Myocyte (in vitro differentiated cells): ENCODE measurements at places on chromosomes 7 and 10. TPM values are rescaled to one million over a fixed set of nuclear protein-coding genes. Genes with fewer than 3 reads are reported as not detected.
A peak's percentile ranks its signal among the peaks of the same experiment; 100 is the strongest.

The ZNF33A gene
- total RNA-seq: 13.6 and 17.9 TPM in 2 replicates

The THAP5 gene
- total RNA-seq: 49.5 and 59.0 TPM in 2 replicates

- no peak for DNase-seq
These were observed 90.3 kb downstream of the CELF2 start for GRCh38 chr10:11107948-11108347.

DNA sequence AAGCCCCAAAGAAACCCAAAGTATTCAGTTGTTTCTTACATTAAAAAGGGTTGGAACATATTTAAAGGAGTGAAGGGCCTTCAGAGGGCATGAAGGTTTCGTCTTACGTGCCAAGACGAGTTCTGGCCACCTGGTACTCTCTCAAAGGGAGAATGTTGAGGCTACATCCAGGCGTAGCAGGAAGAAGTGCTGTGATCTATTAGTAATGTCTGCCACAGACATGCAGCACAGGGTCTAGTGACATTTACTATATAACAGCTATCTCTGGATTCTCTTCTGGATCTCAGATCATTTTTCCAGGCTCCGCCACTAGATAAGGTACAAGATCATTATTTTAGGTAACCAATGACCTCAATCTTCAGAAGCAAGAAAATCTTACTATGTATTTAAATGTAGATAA lies 76.5 kb upstream of the ARID5B start:
- no peak for DNase-seq

GRCh38 chr7:99042957-99043356 lies 101.0 kb downstream of the SMURF1 start:
- DNase-seq: no peak

- DNase-seq: no peak
These were observed 406.4 kb upstream of the RNF32 start for GRCh38 chr7:156234192-156234591.

- DNase-seq: no peak
These were observed 51.6 kb downstream of the CHST3 start for GRCh38 chr10:72015841-72016240.

GRCh38 chr7:12635830-12636229 lies 51.6 kb upstream of the ARL4A start:
- no peak for DNase-seq

DNA sequence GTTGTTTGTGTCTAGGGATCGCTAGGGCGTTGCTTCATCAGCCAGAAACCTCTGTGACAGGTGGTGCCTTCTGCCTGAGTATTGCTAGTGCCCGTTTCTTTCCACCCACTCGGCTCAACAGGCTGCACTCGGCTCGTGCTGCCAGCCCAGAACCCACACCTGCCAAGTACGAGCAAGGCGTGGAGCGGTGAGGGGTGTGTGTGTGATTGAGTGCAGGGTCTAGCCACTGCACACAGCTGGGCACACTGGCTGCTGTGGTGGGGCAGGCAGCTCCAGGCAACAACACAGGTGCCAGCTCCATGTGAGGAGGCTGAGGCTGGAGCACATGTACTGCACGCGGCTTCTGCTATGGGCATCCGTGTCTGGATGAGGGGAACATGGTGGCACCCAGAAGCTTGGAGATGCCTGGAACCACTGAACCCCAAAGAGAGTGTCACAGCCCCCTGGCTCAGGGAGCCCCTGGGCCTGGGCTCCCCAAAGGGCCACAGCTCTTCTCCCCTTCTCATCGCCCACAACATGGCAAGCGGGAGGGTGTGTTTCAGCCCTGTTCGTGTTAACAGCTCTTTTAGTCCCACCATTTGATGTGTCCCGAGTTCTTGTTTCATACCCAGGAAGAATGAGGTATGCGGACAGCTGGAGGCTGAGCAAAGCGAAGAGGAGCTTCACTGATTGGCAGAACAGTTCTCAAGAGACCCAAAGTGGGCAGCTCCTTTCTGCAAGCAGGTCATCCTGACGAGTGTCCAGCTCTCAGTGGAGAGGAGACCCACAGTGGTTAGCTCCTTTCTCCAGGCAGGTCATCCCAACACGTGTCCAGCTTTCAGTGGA lies 78.1 kb downstream of the HDAC9 start:
- peak; percentile 53 for DNase-seq

- DNase-seq: no peak
These were observed 185.2 kb upstream of the PPP1R3A start for GRCh38 chr7:114104035-114104434.

DNA sequence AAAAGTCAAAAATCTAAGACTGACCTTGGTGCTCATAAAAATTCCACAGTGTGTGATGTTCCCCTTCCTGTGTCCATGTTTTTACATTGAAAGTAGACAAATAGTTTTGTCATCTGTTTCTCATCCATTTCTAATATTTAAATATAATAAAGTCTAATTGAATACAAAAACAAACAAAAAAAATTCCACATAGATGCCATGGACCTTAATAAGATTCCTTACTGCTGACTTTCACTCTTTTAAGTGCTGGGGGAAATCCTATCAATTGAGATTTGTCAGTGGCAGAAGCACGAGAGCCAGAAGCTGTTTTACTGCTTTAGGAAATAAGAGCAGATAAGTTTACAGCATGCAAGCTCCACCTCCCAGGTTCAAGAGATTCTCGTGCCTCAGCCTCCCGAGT lies 310.0 kb downstream of the ABCA13 start:
- DNase-seq: no peak

- DNase-seq: no peak
These were observed 190.4 kb upstream of the NEBL start for GRCh38 chr10:21087476-21087875.

- DNase-seq: peak; percentile 94
These were observed 124.2 kb downstream of the RGS10 start for GRCh38 chr10:119418362-119418761.

- peak; percentile 63 for DNase-seq
These were observed 4.8 kb upstream of the CHN2 start for GRCh38 chr7:29189743-29190201.

DNA sequence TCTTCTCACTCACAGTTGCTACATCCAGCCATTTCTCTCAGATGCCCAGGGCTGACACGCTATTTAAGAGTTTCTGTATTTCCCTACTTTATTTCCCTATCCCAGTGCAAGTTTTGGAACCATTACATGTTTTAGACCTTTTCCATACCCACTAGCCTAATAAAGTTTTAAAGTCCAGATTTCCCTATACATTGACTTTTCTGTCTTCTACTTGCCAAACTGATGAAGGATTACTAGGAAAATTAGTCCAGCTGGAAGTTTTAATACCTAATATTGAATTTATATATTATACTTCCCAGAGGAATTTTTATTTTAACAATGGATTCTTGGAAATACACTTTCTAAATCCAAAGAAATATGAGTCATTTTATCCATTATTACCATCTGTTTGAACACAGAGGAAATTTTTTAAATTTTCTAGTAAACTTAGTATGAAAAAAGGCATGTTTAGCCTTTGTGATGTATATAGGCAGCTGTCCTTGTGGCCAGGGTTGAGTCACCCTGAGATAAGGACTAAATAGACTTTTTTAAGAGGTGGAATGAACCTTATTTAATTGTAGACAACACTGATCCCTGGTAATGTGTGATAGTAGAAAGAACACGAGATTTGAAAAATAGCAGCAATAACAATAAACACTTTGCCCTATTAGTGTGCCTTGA lies 205.0 kb downstream of the TFEC start:
- peak; percentile 39 for DNase-seq

- no peak for DNase-seq
These were observed 1.2 kb downstream of the PDZD7 start for GRCh38 chr10:101029520-101030295.

DNA sequence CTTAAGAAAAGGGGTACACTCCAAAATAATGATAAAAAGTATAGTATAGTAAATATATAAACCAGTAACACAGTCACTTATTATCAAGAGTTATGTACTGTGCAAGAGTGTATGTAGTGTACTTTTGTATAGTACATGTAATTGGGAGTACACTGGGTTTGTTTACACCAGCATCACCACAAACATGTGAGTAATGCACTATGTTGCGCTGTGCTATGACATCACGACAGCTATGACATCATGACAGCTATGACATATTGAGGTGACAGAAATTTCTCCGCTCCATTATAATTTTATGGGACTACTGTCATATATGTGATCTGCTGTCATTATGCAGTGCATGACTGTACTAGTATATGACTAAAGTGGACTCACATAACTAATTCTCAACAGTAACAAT lies 84.6 kb downstream of the KMT2C start:
- no peak for DNase-seq

DNA sequence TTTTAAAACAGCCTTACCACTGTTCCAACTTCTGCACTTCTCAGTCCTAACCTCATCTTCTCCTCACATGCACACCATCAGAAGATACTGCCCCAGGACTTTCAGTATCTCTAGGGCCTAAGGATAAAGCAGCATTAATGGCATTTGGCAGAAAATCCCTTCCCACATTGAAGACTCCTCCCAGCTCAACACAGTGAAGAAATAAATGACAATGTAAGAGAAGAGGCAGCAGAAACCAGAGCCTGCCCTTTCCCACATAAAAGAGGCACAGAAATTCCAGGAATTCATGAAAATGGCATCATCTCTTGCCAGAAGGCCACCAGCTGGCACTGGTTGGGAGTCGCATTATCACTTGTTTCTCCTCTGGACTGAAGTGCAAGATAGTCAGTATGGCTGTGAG lies 3.7 kb downstream of the GCC1 start:
- DNase-seq: peak; percentile 16

DNA sequence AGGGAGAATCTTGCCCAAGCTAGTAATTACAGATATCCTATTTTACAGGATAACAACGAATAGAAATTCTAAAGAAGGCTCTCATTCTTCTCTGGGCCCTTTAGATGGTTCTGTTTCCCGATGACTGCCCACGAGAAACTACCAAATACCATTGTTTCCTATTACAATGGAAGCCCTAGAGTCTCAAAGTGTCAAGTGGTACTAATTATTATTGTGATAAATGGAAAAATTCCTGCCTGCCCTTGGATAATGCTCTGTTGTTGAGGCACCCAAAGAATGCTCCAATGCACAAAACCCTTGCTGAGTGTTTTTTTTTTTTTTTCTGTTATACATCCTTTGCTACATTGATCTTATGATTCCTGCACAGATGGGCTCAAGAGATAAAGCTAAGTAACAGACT lies 504.5 kb downstream of the XPNPEP1 start:
- DNase-seq: no peak

DNA sequence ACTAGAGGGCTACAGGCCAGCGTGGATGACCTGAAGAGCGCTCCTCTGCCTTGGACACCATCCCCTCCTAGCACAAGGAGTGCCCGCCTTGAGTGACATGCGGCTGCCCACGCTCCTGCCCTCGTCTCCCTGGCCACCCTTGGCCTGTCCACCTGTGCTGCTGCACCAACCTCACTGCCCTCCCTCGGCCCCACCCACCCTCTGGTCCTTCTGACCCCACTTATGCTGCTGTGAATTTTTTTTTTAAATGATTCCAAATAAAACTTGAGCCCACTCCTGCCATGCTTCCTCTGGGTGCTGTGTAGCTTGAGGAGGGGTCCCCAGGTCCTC lies 4.5 kb downstream of the SNCG start:
- no peak for DNase-seq

- no peak for DNase-seq
These were observed 3.9 kb downstream of the ADCY1 start for GRCh38 chr7:45578022-45578421.
